ENCODE measurements at places on chromosomes 11 and 22.

DNA sequence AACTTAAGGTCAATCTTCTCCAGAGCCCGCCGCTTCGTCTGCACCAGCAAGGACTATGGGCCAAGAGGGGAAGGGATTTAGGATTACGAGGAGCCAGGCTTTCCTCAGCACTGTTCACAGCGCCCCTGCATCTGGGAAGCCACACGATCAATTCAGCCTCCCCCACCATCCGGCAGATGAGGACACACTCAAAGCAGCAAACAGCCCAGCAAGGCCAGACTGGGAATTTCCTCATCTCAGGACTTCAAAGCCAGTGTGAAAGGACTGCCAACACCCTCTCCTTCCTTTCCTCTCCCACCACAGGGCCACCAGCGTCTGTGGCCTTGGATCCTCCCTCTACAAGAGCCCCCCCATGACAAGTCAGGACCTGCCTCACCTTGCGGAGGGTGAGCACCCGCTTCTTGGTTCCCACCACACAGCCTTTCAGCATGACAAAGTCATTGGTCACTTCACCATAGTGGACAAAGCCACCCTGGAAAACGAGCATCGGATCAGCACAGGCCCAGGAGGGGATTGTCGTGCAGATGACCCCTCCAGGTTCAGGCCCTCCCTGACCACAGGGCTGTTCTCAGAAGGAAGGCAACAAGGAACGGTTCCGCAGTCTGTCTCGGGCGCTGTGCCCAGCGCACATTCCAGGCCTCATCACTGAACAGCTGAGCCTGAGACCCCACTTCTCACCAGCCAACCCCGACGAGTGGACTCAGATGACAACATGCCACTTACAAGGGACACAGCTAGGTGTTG is 6.0 kb downstream of the RPL3 start:
- no peak for DNase-seq

GRCh38 chr22:19599626-19600243 is 75.5 kb upstream of the CLDN5 start:
- DNase-seq: no peak

- no peak for DNase-seq
These were observed 114.7 kb upstream of the OR4B1 start for GRCh38 chr11:48101958-48102357.

GRCh38 chr11:23897453-23898286 is 599.2 kb upstream of the LUZP2 start:
- DNase-seq: no peak

- DNase-seq: no peak
These were observed 30.5 kb upstream of the GCAT start for GRCh38 chr22:37777122-37777687.

GRCh38 chr22:25027959-25028840 is 75.7 kb downstream of the KIAA1671 start:
- DNase-seq: peak; percentile 38

DNA sequence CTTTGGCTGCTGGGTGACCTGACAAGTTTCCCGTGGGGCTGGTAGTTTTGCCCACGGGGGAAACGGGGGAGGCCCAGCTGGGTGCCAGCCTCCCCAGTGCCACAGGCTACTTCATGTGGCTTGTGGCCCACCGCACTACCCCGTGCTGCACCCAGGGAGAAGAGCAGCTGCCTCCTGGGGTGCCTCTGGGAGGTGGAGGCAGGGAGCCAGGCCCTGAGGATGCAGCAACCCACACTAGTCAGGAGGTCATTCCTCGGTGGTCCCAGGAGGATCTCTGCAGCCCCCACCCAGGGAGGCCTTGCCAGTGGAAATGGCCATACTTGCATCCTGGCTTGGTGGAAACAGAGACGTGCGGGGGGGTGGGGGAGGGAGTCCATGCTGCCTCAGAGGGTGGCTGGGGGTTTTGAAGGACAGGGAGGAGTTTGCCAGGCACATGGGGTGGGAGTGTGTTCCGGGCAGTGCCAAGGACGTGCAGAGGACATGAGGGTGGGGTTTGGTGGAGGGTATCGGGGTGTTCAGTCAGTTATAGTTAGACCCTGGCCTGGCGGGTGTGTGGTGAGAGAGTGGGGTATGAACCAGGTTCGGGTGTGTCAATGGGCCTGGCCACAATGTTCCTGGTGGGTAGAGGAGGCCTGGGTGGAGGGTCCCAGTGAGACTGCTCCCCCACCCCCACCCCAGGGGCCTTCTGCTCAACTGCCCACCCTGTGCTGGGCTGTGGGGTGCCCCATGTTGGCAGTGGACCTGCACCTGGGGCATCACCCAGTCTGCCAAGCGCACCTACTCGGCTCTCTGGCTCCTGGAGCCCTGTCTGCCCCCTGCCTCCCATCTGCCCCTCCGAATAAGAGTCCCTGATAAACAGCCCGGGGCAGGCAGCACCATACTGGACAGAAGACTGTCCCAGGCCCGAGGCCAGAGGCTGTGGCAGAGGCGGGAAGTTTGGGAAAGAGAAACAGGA is 3.8 kb downstream of the PIM3 start:
- DNase-seq: peak; percentile 23

DNA sequence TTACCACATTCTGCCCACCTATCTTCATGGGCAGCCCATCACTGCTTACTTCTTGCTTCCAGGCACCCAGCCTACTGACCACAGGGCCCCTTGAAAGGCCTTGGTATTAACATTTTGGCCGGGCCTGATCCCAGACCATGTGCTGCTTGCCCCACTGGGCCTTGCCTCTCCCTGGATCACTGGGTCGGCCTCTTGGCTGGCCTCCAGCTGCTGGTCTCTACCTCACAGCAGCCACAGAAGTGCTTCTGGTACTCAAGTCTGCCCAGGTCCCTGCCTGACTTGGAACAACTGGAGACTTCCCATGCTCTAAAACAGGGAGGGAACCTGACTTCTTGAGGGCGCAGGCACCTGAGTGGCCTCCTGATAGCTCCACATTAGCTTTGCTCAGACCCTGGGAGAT is 63.6 kb downstream of the THAP12 start:
- DNase-seq: no peak

DNA sequence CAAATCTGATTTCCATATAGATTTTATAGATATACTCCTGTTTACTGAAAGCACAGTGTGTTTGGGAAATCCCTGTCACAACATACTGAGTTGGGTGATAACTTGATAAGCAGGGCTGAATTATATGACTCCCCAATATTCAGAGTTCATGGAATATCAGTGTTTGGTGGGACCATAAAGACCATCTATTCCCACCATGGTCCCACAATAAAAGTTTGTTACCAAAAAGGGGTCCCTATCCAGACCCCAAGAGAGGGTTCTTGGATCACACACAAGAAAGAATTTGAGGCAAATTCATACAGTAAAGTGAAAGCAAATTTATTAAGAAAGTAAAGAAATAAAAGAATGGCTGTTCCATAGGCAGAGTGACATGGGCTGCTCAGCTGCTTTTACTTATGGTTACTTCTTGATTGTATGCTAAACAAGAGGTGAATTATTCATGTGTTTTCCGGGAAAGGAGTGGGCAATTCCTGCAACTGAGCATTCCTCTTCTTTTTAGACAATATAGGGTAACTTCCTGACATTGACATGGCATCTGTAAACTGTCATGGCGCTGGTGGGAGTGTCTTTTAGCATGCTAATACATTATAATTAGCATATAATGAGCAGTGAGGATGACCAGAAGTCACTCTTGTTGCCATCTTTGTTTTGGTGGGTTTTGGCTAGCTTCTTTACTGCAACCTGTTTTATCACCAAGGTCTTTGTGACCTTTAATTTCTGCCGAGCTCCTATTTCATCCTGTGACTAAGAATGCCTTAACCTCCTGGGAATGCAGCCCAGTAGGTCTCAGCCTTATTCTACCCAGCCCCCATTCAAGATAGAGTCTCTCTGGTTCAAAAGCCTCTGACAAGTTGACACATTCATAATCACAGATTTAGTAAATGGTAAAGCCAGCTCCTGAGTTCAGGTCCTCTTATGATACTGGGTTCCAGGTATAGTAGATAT is 240.6 kb upstream of the PDGFD start:
- DNase-seq: no peak

- DNase-seq: no peak
These were observed 4.9 kb downstream of the LMO1 start for GRCh38 chr11:8258784-8259183.

DNA sequence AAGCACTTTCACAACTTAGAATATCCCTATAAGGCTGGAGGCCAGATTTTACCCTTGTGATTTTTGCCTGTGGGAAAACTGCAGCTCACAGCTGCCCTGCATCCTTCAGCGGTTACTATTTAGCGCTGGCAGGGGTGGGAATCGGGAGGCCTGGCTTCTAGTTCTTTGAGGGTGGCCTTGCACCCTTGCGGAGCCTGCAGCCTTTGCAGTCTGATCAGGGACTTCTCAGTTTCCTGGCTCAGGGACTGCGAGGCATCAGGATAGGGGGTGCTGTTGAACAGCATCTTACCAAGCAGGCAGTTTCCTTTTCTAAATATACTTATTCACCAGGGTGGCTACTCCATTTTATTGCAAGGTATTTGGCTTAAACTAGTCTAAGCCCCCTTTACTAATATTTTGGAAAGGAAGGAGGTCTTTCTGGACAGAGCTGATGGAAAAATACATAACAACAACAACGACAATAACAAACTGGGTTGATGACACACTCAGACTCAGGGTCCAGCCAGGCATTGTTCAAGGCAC is 2.9 kb upstream of the APOA1 start:
- DNase-seq: peak; percentile 40

- no peak for DNase-seq
These were observed 66.7 kb downstream of the PACS1 start for GRCh38 chr11:66136752-66137123.

GRCh38 chr11:83156996-83157593 is at the start of gene PCF11:
Gene PCF11, plus strand, starts transcription at chr11:83157131. Its CDS starts 309 bp downstream, at chr11:83157440.
- no peak for DNase-seq
